Panc1 (cell line): ENCODE measurements at places on chromosomes 11 and 22.

- DNase-seq: no peak
Observed at GRCh38 chr11:134574425-134574824, 162.4 kb upstream of the B3GAT1 start.

- no peak for DNase-seq
Observed at GRCh38 chr11:12118949-12119348, 8.6 kb downstream of the MICAL2 start.

DNA sequence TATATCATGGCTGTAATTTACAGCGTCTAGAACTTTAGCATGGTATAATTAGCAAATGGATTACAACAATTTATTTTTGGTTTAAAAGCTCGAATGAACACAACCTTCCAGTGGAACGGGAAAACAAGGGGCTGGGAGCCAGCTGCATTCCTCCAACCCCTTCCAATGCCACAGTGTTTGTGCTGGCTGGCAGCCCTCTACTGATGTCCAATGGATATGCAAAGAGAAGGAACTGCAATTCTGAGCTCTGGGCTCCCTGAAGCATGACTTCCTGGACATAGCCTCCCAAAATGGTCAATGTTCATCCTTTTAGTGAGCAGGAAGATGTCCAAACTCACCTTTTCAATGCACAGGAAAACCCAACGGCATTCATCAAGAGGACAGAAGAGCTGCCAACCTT lies 288.3 kb downstream of the TENM4 start:
- no peak for DNase-seq

- DNase-seq: no peak
Observed at GRCh38 chr11:117476531-117477142, 149.0 kb downstream of the CEP164 start.

DNA sequence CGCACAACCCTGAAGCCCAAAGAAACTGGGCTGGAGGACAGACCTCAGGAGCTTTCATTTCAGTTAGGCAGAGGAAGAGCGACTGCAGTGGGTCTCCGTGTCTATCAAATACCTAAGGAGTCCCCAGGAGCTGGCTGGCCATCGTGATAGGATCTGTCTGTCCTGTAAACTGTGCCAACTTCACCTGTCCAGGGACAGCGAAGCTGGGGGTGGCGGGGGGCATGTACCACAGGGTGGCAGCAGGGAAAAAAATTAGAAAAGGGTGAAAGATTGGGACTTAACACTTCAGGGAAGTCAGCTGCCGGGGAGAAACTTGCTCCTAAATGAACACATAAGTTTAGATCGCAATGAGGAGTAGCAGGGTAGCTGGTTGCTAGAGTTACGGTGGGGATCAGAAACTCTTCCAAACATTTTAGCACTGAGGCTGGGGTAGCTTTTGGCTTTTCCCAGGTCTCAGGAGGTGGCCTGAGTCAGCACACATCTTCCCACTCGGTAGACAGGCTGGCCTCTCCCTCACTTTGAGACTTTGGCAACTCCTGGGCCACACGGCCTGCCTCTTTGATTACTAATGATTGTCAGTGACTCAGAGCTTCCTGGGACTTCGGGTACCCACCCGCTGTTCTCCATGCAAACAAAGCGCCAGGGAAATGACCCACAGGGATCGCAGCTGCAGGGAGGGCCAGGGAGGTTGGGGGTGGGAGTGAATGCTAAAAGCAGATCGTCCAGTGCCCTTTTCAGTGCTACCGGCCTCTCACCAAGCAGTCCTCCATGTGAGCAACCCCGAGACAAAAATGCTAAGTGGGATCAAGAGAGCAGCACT lies 2.9 kb upstream of the MTFP1 start:
- no peak for DNase-seq

- DNase-seq: no peak
Observed at GRCh38 chr11:103436131-103436770, 327.0 kb downstream of the DYNC2H1 start.

GRCh38 chr22:31575190-31575589 lies 78.9 kb downstream of the SFI1 start:
- no peak for DNase-seq

- no peak for DNase-seq
Observed at GRCh38 chr11:112348480-112349029, 87.9 kb upstream of the PLET1 start.

DNA sequence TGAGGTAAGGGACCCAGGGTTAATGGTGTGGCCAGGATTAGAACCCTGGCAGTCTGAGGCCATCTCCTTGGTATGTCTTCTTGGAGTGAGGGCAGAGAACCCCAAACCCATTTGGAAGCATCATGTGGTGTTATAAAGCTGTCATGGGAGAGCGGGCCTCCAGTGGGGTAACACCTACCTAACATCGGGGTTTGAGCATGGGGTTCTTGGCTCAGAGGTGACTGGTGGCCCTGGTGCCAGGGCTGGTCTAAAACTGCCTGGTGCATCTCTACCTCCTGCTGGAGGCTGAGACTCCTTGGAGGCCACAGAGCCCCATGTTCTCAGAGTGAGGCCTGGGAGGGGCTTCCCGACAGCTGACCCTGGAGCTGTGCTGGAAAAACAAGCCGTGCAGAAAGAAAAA lies 4.5 kb downstream of the PRDM11 start:
- no peak for DNase-seq

DNA sequence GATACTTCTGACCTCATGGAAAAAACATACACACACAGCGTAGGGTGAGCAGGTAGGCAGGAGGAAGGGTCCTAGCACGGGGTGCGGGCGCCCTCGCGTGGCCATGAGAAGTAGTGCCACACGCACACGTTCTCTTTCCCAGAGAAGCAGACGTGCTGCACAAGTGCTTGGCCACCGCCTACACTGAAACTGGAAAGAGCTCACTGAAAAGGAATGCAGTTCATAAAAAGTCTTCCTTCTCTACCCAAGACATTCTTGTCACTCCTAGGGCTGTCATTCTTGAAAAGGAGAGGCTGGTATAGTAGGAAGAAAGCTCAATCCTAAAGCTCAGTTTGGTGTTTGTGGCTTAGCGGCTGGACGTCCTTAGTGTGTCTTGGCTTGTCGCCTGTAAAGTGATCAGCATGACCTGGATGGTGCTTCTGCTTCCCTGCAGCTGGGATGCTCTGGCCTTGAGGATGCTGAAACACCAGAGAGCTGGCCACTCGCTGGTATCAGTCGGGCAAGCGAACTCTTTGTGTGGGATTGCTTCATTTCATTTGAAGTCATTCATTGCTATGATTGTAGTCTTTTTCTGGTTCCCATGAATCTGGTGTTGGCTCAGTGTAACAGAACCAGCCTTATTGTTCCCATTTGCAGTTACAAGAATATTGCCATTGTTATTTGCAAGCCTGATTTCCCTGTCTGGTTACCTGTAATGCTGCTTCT lies 303.8 kb downstream of the NTM start:
- peak; percentile 47 for DNase-seq

DNA sequence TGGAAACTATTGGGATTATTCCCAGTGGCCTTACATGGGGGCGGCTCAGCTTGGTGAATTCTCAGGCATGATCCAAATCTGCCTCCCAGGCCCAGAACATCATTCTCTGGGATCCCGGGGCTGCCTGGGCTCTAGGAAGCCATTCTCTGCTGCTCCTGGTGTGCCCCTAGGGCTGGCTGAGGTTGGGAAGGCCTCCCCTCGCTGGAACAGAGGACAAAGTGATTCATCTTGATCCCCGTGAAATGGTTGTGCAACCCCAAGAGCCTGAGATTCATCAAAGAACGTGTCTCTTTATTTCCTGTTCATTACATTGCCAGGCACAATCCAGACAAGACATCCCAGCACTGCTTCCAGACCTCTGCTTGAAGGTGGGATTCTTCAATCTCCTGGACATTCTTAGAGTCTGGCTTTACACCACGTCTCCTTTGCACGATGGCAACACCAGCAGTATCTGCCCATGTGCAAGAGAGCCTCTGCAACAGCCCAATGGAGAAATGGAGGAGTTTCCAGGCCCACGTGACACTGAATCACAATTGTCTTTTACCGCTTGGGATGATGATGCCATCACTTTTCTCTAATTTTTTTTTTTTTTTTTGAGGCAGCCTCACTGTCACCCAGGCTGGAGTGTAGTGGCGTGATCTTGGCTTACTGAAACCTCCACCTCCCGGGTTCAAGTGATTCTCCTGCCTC lies 52.3 kb downstream of the TST start:
- no peak for DNase-seq
